ENCODE measurements at places on chromosomes 1 and 21.

GRCh38 chr1:38804062-38804886 lies 55.3 kb downstream of the RRAGC start:
- peak; percentile 23 for DNase-seq

GRCh38 chr1:203443296-203443695 lies 32.3 kb upstream of the PRELP start:
- no peak for DNase-seq

- DNase-seq: peak; percentile 72
These were observed 686 bp downstream of the ARF1 start for GRCh38 chr1:228082918-228083870.

GRCh38 chr1:31099293-31100032 lies 33.9 kb upstream of the PUM1 start:
- DNase-seq: no peak

DNA sequence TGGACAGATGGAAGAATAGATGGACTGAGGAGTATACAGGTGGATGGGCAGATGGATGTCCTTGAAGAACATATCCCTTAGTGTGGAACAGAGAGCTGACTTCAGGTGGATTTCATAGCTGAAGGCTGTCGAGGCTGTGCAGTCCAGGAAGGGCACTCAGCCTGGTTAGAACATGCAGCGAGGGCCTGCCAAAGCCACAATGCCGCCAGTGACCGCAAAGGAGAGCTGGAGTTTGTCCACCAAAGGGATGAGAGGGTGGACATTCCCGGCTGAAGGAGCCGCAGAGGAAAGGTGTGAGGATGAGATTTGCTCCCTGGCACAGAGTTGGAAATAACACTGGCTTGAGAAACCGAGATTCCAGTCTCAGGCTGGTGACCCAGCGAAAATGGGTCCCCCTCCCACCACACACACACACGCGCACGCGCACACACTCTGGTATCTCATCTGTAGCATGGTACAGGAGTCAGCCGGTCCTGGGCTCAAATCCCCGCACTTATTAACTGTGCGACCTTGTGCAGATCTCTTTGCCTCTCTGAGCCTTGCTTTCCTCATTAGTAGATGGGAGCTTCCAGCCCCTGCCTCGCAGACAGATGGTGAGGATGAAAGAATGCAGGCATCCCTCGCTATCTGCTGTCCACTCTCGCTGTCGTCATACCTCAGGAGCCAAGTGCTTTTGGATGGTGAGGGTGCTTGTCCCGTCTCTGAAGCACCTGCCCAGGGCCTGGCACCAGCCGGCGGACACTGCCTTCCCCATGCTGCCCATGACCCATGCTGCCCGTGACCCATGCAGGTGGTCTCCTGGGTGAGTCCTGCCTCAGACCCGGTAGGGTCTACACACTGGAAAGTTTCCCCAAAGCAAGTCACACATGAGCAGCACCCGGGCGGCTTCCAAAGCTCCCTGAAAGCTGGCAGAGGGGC lies 26.8 kb upstream of the EFHD2 start:
- DNase-seq: no peak

DNA sequence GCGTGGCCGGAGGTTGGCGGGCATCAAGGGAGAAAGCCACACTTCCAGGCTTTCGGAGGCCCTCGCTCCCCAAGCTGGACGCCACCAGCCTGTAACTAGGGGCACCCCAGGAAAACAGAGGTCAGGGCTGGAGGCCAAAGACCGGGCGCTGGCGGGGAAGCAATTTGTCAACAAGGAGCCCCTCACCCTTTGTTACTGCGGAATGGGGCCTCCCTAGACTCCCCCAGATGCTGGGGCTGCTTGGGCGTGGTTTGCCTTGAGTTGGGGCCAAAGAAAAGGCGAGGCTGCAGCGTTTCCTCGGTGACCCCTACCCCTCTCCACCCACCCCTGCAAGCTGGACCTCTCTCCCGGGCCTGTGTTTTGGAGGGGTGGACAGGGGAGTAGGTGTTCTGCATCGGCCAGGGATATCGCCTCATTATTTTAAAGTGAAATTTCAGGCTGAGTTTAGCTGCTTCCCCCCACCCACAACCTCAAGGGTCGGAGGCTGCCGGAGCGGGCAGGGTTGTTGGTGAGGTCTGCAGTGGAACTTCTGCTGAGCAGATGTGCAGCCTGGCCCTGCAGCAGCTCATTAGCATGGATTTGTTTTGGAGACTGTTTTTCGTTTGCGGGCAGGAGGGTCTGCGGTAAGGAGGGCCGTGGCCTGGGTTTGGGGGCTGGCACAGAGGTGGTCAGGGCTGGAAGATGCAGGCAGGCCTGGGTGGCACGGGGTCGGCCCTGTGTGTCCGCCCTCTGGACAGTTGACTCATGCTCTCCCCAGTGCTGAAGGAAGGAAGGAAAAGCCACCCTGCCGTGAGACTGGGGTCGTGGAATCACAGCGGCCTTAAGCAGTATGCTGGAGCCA lies 1.5 kb downstream of the NBL1 start:
- no peak for DNase-seq

- no peak for DNase-seq
These were observed 4.3 kb downstream of the STK40 start for GRCh38 chr1:36381405-36381804.

DNA sequence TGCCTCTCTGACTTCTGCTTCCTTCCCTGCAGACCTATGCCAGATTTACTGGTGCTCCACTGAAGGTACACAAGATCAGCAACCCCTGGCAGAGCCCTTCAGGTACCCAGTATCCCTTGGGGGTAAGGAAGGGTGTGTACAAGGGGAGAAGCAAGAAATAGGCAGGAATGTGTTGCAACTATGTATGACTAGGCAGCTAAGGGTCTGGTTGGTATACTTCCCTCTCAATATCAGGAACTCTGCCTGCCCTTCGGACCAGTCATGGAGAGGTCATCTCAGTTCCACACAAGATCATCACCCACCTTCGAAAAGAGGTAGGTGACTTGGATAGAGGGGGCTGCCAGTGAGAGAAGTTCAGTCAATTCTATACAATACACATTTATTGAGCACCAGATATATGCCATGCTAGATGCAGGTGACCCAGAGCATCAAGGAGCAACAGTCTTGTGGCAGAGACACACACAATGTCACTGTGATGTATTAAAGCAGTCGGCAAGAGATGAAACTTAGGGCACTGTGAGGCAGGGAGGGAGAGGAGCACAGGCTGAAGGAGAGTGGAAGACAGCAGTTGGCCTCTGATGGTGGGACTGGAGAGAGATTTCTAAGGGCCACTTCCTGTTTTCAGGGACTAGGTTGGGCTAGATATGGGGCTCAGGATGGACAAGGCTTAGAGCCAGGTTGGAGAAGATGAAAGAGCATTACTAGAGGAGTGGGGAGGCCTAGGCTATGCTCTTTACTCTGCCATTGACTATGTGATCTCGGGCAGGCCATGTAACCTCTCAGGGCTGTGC lies 2.0 kb downstream of the MTX1 start:
- no peak for DNase-seq

DNA sequence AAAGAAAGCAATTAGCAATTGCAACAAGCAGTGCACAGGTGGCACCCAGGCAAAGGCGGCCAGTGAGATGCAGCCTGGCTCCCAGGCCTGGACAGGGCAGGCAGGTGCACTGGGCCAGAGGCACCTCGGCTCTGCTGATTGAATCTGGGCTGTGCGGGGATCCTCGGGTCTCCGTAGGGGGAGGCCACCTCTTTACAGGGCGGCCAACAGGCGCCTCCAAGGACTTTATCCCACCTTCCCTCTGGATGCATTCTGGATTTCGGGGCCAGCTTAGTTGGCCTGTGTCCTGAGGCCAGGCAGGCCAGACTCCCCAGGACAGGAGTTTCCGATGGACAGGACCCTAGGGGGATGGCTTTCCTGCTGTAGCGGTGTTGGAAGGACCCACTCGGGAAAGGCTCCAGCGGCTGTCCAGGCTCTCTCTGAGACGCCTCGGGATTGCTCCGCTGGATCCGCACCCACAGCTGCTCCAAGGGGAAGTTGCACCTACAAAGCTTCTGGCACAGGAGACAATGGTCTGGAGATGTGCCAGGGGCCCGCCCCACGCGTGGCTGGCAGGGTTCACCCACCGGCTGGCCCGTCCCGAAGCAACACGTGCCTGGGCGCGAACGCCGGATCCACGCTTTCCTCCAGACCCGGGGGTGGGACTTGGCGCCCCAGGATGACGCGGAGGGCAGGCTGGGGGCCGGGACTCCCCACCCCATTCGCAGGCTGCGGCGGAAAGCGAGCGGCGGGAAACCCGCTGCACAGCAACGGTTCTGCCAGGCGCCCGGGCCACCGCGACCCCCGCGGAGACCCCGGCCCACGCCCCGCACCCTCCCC lies 810 bp downstream of the SLC19A1 start:
- DNase-seq: peak; percentile 65

GRCh38 chr1:224743608-224744164 lies 127.6 kb downstream of the CNIH3 start:
- DNase-seq: no peak

DNA sequence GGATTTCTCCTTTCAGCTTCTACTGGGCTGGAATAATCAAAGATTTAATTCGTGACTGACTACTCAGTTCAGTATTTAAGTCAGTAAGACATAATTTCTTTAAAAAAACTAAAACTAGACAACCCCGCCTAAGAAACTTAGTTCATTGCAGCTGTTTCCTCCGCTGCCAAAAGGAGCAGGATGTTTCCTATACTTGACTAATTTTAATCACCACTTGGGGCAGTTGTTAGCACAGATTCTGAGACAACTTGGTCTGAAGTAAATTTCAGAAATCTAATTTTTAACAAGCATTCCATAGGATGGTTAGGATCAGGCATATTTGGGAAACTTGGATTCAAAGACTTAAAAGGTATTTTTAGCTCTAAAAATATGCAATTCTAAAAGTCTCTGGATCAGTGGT lies 34.0 kb downstream of the EPRS1 start:
- DNase-seq: no peak

DNA sequence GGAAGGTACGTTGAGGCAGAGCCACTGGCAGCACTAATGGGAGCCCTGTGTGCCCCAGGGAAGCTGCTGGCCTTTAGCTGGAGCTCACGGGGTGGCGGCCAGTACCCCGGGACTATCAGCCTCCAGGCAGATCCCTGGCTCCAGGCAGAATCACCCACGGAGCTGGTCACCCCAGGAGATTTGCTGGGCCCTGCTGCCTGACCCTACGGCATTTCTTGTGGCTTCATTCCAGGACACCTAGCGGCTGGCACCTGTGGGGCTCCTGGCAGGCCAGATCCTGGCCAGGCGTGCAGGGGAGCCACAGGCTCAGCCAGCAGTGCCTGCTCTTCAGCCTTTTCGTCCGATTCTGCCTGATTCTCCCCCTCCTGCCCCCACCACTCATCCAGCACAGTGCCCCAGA lies 7.1 kb downstream of the PADI1 start:
- no peak for DNase-seq

All from erythroblast (primary cell).